GM23248 (cell line): ENCODE measurements at places on chromosomes 3 and 15.

DNA sequence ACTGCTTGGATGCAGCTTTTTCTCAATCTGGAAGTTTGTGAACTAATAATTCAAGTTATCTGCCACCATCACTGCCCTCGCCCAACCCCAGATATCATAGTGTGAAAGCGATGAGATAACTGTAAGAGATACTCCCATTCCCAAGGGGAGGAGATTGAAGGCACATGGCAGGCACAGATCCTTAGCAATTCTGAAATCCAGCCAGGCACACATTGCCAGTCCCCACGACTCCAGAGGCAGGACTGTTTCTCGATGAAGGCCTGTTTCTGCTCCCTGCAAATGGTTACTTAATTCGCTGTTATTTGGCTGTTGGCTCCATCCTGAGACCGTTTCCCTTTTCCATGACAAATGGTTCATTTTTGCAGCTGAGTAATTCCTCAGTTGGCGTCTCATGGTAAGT is 63.2 kb upstream of the NEDD4 start:
- DNase-seq: no peak

DNA sequence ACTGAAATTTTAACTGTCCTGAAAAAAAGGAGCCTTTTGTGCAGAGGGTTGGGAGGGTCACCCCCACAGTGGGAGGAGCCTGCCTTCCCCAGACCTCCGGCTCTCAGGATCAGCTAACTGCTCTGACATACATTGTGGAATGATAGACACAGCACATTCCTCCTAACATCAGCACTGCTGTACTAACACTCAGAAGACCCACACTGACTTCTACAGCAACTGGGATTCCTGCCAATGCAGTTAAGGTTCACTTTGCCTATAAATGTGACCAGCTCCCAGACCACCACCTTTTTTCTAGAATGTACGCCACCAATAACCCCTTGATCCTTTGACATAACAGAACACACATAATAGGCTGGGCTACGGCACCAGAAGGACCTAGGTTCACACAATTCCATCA is 3.2 kb downstream of the CPEB1 start:
- DNase-seq: no peak

DNA sequence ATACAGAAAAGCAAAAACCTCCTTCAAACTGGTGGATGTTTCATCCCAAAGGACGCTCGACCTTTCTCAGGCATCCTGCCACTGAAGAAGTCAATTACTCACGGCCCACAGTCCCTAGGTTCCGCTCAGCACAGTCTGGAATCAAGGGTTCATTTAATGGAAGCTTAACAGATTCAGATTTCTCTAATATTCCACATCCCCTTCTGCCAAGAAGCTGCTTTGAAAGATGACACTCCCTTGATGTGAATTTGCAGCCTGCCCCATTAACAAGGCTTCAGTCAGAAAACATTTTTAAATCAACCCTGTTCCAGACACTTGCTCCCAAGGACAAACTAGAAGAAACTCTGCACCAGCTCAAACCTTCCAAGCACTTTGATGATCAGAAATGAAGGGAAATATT is 81.2 kb downstream of the LIPC start:
- peak; percentile 20 for DNase-seq

- peak; percentile 33 for DNase-seq
These were observed 555.2 kb downstream of the MAGI1 start for GRCh38 chr3:65483480-65483879.

GRCh38 chr3:56288258-56288657 is 180.0 kb downstream of the ERC2 start:
- no peak for DNase-seq

GRCh38 chr3:21781355-21781754 is 30.3 kb upstream of the ZNF385D start:
- DNase-seq: no peak

GRCh38 chr3:3686907-3687648 is 112.2 kb upstream of the LRRN1 start:
- DNase-seq: no peak

DNA sequence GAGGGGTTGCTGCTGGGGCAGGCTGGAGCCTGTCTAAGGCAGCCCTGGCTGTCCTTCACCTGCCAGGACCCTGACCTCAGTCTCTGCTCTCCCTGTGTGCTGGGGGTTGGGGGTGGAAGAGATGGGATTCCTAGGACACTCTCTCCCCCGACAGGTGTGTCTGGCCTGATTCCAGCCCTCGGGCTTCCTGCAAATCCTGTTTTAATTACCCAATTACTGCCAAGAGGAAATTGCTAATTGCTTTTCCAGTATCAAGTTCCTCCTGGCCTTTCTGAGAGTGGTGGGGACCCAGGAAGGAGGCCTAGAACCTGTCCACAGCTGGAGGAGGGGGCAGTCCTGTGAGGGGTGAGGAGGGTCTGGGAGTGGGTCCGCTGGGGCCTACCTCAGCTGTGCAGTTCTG is 15.8 kb downstream of the PLXNA1 start:
- no peak for DNase-seq

GRCh38 chr3:102714567-102714966 is 279.8 kb downstream of the ZPLD1 start:
- no peak for DNase-seq

GRCh38 chr15:88376574-88377174 is 90.5 kb downstream of the MRPL46 start:
- peak; percentile 89 for DNase-seq

GRCh38 chr3:6512172-6512800 is 348.6 kb upstream of the GRM7 start:
- DNase-seq: no peak

- peak; percentile 57 for DNase-seq
These were observed 1.1 kb upstream of the GYG1 start for GRCh38 chr3:148990236-148990635.

DNA sequence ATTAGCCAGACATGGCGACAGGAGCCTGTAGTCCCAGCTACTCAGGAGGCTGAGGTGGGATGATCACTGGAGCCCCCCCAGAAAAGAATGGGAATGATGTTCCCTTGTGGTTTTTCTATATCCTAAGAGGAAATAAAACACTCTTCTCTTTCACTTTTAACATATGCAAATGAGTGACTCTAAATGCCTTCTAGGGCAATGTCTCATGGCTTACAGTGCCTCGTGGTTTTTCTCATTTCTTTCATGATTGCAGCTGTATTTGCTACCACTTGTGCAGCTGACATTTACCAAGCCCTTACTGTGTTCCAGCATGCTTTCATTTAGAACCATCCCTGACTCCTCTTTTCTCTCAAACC is 26.4 kb downstream of the STOML1 start:
- DNase-seq: peak; percentile 74

DNA sequence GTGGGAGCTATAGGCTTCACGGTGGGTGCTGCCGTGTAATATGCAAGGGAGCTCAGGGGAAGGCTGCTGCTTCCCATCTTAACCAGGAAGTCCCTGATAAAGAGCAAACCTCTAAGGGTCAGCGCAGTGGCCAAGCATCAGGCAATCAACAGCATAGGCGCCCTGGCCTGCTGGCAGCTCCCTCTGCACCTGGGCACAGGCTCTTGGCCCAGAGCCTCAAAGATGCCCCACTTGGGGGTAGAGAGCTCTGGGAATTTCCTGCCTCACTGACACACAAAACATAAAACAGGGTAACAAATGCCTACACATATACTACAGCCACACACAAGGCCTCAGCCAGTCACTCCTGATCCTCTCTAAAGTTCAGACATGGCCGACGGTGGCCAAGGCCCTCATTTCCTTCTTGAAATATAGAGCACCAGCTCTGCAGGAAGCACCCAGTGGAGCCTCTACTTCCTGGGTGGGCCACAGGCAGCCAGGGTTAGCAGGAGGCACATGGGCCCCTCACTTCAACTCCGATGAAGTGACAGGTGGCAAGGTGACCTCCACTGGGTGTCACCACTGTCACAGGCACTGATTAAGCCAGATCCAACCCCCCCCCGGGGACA is 20.5 kb downstream of the SLC41A3 start:
- DNase-seq: no peak

- no peak for DNase-seq
These were observed 214.3 kb upstream of the LINGO1 start for GRCh38 chr15:77846986-77847385.

DNA sequence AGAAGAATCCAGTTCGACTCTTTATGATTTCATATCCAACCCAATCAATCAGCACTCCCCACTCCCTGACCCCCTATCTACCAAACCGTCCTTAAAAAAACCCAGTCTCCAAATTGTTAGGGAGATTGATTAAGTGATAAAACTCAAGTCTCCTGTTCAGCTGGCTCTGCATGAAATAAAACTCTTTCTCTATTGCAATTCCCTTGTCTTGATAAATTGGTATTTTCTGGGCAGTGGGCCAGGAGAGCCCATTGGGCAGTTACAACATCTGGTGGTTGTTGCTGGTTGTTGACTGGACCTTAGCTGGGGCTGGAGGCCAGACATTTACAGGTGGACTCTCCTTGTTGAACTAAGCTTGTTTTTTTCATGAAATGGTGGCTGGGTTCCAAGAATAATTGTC is 642.3 kb downstream of the ROBO2 start:
- DNase-seq: no peak

DNA sequence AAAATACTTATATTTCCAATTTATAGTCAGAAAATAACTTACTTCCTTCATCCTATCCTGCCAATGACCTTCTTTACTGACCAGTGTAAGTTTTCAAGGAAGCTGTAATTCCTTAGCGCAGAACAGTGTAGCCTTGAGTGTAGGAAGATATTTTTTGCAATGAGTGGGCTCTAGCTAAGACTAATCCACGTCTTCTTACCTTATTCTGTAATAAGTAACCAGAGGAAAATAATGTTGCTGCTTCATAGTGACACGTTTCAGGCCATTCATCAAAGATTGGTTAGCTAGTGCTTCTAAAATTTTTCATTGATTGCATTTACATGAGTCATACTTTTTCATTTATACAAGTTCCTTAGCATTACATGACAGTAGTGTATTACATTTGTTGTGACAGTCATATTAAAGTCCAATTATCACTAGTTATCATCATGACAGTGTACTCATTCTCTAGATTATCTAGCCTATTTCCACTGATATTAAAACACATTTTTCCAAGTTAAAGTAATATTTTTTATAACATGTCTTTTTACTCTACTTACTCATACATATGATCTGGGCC is 403.8 kb upstream of the EPHA3 start:
- DNase-seq: no peak

- DNase-seq: no peak
These were observed 2.7 kb downstream of the MAP6D1 start for GRCh38 chr3:183822631-183823030.

GRCh38 chr15:23439513-23439912 is 7.5 kb downstream of the GOLGA6L2 start:
- no peak for DNase-seq

- peak; percentile 31 for DNase-seq
These were observed 70.3 kb downstream of the SCN5A start for GRCh38 chr3:38579141-38579540.

DNA sequence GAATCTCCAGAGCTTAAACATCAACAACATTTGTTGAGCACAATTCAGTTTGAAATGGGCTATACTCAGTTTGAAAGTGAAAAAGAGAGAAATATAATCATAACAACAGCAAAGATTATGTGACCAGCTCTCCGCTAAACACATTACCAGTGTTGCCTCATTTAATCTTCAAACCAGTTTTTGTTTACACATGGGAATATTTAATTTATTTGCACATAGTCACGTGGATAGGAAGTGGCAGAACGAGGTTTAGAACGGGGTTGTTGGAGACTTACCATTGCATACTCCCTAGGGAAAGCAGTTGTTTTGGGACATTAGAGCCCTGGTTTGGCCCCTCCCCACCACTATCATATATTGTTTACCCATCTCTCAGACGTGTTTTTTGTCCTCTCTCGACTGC is 77.2 kb downstream of the IL1RAP start:
- DNase-seq: no peak

DNA sequence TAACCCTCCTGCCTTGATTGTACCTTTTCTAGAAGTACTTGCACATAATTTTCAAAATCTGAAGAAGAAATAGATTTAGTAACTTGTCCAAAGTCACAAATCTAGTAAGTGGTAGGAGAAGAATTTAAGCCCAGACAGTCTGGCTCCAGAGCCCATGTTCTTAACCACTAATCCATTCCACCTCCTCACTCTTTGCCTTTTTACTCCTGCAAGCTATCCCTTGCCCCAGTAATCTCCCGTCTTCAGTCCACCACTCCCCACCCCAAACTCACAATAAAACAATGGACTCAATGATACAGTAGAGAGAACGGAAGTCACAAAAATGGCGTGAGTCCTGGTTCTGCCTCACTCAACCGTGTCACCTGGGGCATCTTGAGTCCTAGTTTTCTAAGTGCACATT is 48.7 kb downstream of the SETMAR start:
- peak; percentile 41 for DNase-seq

DNA sequence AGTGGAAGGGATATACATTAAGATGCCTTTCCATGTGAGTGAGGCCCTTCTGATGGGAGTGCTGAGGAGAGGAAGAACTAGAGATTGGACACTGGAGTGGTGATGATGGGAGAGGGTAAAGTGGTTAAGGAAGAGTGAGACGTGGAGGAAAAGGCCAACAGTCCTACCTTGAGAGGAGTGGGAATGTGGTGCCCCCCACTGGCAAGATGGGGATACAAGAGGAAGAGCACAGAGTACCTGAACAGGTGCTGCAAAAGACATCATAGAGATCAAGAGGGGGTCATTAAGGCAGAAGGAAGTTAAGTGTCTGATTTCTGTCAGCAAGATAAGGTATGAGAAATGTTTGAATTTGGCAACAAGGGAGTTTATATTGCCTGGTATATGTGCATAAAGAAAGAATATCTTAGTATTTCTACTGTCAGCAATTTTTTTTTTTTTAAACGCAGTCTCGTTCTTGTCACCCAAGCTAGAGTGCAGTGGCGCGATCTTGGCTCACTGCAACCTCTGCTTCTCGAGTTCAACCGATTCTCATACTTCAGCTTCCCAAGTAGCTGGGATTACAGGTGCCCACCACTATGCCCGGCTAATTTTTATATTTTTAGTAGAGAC is 34.0 kb downstream of the ARIH2 start:
- no peak for DNase-seq

DNA sequence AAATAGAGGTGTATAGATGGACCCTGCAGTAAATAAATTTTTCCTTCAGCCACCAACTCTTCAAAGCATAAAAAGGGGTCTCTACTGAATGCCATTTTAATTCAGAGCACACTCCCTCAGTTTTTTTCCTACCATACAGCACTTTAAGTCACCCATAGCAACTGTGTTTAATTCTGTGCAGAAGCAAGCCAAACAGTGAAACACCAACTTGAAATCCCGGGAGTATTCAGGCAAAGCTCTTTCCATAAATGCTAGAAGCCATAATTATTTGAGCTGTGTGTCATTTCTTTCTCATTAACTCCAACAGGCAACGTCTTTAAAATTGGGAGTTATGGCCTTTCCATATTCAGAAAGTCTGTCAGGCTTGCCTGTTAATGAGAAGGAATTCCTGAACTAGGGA is 562.1 kb downstream of the GRM7 start:
- DNase-seq: no peak

GRCh38 chr3:169861871-169862270 is 7.9 kb downstream of the LRRC31 start:
- DNase-seq: no peak

- DNase-seq: no peak
These were observed 275.0 kb downstream of the XXYLT1 start for GRCh38 chr3:194995922-194996321.

GRCh38 chr3:107201146-107201545 is 176.1 kb upstream of the CCDC54 start:
- no peak for DNase-seq

- DNase-seq: peak; percentile 92
These were observed 5.1 kb upstream of the CYP8B1 start for GRCh38 chr3:42880601-42881451.

- DNase-seq: no peak
These were observed 87.8 kb downstream of the TOP2B start for GRCh38 chr3:25576831-25577454.
